Cerebellum (tissue), 4 donors: ENCODE measurements at places on chromosomes 16 and 17.

- DNase-seq, result no peak
Observed at GRCh38 chr17:81429821-81430551, 34.7 kb downstream of the BAHCC1 start.

DNA sequence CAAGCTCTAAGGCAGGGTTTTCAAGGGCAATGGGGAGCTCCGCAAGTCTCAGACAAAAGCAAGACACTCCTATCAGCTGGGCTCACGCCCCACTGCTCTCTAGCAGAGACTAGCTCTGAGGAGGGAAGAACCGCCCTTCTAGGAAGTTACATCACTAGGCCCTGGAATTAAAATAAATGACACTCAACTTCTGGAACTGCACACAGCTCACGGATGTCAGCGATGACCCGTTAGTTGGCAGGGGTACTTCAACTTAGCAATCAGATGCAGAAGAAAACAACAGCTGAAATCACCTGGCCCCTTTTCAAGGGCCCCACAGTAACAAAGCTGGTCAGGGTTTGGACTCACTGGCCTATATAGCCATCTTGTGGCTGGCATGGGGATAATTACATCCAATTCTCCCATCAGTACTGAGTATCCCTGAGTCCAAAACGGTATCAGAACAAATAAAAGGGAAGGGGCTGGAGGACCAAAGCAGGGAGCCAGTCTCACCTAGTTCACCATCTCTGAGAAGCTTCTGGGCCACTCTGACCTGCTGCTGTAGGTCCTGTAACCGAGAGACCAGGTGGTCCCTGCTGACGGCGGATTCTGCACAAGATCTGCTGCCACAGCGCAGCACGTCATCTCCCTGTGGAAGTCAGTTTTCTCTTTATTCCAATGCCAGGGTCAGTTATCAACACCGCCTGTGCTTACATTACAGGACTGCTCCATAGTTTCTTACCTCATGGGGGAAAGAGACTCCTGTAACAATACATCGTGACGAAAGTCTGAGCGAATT is 22.2 kb downstream of the SERPINF1 start:
- peak; percentile 51 for DNase-seq

DNA sequence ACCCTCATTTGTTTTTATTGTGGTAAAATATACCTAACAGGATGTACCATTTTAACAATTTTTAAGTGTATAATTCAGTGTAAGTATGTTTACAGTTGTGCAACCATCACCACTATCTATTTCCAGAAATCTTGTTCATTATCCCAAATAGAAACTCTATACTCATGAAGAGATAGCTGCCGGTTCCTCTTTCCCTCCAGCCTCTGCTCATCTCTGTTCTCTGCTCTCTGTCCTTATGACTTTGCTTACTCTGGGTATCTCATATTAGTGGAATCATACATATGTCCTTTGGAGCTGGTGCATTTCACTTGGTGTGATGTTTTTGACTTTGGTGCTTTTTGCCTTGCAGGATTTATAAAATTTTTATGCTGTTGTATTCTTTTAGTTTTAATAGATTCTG is 19.4 kb downstream of the CYLD start:
- DNase-seq, result no peak

GRCh38 chr17:75814021-75814395 is 29.4 kb downstream of the UNK start:
- DNase-seq, result no peak

DNA sequence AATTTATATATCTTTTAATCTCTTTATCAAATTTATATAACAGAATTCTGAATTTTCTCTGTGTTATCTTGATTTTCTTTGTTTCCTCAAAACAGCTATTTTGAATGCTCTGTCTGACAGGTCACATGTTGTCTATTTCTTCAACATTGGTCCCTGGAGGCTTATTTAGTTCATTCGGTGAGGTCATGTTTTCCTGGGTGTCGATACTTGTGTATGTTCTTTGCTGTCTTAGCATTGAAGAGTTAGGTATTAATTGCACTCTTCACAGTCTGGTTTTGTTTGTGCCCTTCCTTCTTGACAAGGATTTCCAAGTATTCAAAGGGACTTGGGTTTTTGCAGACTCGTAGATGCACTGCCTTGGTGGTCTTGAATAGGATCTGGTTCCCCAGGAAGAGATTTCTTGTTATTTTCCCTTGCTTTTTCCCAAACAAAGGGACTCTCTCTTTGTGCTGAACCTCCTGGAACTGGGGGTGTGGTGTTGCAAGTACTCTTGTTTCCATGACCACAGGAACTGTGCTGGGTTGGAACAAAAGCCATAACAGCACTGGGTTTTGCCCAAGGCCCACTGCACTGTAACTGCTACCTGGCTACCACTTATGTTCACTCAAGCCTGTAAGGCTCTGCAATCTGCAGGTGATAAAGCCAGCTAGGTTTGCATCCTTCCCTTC is 1483.0 kb downstream of the CDH8 start:
- DNase-seq, result no peak

DNA sequence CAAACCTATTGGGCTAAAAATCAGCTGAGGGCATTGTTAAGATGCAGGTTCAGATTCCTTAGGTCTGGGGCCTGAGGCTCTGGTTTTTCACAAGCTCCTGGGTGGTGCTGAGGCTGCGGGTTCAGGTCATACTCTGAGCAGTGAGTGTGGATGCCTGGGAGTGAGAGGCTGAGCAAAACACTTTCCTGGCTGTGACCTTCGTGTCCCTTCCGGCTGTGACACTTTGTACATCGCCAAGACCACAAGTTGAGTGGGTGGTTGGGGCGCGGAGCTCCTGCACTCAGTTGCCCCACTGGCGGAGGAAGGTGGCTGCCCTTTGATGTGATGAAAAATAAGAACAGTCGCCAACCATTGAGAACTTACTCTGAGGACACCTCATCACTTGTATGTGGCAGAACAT is 24.8 kb downstream of the CCR7 start:
- DNase-seq, result no peak

- no peak for DNase-seq
Observed at GRCh38 chr17:19676896-19677295, 28.3 kb downstream of the ALDH3A2 start.

DNA sequence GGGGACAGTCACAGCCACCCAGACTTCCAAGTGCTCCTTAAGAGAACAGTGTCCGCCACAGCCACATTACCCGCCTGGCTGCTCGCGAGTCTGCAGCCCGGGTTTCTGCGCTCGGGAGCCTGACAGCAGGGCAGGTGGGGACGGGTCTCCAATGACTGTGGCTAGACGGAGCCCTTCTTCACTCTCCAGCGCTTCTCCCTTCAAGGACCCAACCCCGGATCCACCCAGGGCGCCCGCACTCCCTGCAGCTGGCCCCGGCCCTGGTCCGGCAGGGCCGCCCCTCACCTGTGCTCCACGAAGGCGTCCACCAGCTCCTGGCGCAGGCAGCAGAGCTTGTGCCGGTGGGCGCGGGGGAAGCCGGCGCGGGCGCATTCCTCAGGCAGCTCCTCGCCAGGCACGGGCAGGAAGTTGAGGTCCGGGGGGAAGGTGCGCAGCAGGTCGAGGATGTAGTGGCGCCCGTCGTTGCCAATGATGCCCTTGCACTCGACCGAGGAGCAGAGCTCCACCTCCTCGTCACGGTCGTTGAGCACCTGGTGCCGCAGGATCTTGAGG is 13.9 kb downstream of the CLUH start:
- DNase-seq, result no peak

DNA sequence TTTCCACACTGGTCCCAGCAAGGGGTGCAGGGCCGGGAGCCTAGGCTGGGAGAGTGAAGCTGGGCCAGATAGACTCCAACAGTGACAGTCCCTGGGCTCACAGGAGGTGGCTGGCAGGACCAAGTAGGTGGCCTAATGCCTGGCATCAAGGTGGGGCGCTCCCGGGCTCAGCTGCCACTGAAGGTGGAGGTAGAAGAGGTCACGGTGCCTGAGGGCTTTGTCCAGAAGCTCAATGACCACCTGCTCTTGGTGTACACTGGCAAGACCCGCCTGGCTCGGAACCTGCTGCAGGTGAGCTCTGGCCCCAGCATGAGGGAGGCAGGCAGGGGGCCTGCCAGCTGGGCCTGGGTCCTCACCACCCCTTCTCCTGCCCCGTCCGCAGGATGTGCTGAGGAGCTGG is 23.8 kb downstream of the FCSK start:
- DNase-seq, result no peak

- DNase-seq, result no peak
Observed at GRCh38 chr17:64538508-64539130, 31.8 kb downstream of the CEP95 start.

GRCh38 chr17:76383546-76384221 is 725 bp upstream of the SPHK1 start:
- no peak for DNase-seq

- no peak for DNase-seq
Observed at GRCh38 chr17:74738051-74738996, 1.3 kb downstream of the RAB37 start.

- no peak for DNase-seq
Observed at GRCh38 chr17:11506635-11507034, 91.6 kb upstream of the DNAH9 start.

- no peak for DNase-seq
Observed at GRCh38 chr16:53061256-53061655, 6.5 kb downstream of the CHD9 start.

DNA sequence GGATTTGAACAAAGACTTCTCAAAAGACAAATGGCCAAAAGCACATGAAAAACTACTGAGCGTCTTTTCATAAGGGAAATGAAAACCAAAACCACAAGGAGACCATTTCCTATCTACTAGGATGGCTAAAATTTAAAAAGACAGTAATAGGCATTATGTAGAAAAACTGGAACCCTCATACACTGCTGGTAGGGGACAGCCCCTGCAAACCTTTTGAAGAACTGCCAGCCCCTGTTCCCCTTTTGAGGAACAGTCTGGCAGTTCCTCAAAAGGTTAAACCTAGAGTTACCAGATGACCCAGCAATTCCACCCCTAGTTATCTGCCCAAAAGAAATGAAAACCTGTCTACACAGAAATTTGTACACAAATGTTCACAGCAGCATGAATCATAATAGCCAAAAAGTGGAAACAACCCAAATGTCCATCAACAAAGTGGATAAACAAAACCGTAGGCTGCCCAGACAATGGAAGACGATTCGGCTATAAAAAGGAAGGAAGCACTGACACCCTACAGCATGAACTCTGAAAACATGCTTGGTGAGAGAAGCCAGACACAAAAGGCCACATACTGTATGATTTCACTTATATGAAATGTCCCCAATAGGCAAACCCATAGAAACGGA is 22.9 kb downstream of the CDIP1 start:
- no peak for DNase-seq

DNA sequence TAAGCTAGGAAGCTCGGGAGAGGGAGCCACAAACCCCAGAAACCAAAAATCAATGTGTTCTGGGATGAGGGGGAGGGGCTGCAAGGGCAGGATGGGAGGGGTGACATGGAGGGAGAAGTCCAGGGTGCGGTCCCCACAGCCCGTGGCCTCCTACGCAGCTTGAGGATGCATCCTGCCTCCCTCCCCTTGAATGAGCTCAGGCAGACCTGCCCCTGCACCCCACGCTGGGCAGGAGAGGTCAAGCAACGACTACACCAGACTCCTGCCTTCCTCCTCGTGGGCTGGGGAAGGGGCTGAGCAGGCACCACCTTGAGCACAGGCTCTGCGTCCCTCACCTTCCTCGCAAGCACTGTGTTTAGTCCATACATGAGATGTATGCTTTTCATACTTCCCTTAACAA is 3.9 kb downstream of the ANKRD13B start:
- no peak for DNase-seq

DNA sequence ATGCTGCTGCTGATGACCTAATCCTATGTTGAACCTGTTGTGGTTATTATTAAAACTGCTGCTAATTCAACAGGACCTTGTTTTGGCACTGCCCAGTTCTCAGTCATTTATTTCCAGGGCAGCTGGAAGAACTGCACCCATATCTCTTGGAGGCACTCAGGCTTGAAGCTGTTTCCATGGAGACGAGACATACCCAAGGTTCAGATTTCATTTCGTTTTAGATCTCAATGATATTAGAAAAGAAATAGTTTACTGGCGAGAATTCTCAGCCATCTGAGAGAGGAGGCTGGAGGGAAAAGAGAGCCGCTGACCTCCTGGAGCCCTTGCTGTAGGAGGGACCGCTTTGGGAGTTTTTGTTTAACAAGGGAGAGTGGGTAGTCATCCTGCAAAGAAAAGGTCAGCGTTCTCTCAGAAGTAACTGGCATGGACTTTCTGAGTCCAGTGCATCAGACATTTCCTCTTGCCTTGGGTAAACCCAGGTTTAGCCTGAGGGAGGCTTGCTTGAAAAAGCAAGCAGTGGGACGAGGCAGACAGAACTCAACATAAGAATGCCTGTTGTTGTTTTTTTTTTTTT is 75.4 kb downstream of the YPEL2 start:
- DNase-seq, result no peak

DNA sequence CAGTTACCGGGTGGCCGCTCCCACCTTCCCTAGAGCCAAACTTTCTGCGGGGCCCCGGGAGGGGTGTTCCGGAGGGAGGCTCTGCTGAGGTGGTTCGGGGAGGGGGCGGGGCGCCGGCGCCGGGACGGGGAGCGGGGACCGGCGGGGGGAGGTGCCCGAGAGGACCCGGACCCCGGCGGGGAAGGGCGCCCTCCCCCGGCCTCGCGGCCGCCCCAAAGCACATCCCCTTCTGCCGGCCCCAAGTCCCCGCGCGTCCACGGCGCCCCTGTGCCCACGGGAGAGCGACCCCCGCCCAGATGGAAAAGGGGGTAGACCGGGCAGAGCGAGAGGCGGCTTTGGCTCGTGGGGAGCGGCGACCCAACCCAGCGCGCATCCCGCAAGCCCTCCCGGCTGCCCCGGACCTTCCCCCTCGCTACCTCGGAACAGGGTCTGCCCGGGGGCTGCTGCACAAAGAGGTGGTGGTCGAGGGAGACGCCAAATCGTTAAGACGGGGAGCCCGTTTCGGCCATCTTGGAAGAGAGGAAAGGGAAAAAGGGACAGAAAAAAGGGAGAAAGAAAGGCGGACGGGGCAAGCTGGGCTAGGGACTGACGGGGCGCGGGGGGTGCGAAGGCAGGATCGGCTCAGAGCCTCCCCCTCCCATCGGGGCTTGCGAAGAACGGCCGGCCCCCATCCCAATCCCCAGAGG is 530 bp downstream of the PCGF2 start:
- no peak for DNase-seq

DNA sequence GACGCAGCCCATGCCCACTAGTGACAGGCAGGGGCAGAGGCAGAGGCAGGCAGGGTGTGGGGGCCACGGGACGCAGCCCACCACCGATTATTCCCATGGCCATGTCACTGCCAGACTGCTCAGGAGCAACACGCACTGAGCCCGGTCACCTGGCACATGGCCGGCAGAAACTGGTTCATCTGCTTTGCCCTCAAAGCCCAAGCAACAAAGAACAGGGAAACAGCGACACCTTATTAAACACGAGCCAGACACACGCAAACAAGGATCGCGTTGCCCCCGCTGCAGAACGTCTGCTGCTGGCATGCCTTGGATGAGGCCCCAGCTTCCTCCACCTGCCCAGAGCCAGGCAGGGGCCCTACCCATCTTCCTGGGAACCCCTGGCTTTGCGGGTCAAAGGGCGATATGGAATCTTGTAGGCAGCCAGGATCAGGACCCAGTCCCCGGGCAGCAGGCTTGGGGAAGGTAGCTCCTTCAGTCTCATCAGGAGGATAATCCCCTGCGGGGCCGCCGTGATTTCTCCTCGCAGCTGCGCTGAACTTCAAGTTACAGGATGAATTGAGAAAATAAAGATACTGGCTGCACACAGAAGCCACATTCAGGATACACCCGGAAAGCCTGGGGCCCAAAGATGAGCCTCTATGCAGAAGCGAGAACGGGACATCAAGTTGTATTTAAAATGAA is 4.8 kb downstream of the TBC1D16 start:
- peak; percentile 90 for DNase-seq
